ENCODE measurements at places on chromosomes 6 and 20.

DNA sequence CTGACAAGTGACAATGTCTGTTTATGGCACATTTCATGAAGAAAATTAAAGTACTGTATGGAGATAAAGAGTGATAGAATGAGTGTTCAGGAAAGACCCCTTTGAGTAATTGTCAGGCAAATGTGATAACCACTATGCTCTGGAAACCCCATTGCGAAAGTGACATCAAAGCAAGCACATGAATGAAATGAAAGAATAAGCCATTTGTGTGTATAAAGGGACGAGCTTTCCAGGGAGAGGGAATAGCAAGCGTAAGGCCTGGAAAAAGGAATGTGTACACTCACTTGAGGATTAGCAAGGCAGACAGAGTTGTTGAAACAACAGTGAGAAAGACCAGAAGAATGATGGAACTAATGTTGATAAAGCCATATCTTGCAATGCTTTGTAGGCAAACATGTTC, 490.0 kb downstream of the GRIK2 start:
- no peak for DNase-seq

GRCh38 chr6:88492824-88493223, 326.7 kb upstream of the CNR1 start:
- peak; percentile 26 for DNase-seq

- no peak for DNase-seq
Measured at GRCh38 chr20:50642288-50642803, 49.0 kb downstream of the RIPOR3 start.

DNA sequence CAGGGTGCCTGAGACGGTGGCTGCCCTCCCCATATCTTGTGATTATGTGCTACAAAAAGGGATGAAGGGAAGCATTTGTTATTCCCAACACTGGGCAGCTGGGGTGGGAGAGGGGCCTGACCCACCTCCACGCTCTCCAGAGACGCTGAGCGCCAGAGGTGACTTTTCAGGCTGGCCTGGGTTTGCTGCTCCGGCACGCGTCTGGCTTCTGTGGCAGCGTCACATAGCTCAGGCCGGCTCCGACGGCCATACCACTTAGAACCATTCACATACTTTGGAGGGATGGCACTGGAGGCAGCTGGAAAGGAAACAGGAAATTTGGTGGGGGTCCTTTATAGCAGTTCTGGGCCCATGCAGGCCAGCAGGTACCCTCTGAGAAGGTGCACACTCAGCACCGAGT, 72.6 kb downstream of the NINL start:
- DNase-seq, result no peak

DNA sequence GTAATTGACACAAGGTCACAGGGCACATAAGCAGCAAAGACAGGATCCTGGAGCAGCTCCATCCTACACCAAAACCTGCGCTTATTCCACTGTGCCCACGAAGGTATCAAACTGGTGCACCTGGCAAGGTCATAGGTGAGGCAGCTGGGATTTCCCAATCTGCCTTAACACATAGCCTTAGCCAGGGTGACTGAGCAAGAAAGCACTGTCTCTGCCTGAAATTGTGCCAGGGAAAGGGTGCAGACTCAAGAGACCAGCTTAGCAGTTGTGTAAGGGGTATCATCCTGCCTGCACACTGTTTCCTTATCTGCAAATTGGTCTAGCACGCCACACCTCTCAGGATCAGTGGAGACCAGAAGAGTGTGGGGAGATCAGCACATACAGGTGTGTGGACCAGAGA, 82.8 kb downstream of the MAFB start:
- no peak for DNase-seq

GRCh38 chr20:47960277-47960676, 175.0 kb upstream of the SULF2 start:
- DNase-seq, result no peak

DNA sequence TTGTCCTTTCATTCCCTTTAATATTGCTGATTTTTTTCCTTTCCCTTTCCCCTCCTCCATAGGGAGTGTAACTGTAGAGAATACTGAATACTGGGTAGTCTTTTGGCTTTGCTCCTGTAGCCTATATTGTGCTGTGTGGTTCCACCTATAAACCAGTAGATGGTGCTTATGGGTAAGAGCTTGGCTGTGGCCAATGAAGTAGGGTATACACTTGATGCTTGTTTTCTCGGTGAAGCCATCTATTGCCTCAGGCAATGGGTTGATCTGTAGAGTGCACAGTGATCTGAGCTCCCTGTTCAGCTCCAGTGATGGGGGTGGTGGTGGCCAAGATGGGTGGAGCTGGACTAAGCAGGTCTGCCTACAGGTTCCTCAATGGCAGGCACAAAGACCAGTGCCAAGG, 203.3 kb upstream of the IMPG1 start:
- no peak for DNase-seq

DNA sequence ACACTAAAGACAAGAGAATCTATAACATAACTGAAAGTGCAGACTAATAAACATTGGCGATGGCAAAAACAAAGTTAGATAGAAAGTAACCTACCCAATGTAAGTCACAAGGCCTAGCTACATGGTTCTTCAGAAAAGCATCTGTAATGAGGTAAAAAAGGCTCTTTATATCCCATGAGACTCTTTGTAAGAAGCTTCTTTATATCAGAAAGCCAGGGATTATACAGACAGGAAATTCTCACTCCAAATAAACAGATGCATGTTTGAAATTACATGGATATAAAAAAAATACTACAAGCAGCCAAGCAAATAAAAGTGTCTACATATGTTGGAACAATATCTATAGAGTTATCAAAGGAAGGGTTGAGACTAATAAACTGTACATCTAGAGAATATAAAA, 284.9 kb upstream of the NRSN1 start:
- DNase-seq, result no peak

DNA sequence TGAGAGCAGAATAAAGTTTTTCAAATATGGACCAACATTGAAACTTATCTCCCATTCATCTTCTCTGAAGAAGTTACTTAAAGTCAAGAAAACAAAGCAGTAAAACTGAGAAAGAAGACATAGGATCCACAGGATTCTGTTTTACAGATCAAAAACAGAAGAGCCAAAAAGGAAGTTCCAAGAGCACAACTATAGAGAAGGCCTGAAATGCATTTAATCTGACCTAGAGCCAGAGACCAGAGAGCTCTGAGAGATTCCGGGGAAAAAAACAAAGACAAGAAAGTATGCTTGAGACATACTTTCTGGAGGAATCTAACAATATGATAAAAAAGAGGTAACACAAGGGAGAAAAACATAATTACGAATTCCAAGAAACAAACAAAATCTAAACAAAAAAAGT, 26.1 kb downstream of the SRPK1 start:
- no peak for DNase-seq

GRCh38 chr6:127207591-127208120, 59.0 kb upstream of the RNF146 start:
- DNase-seq, result no peak

DNA sequence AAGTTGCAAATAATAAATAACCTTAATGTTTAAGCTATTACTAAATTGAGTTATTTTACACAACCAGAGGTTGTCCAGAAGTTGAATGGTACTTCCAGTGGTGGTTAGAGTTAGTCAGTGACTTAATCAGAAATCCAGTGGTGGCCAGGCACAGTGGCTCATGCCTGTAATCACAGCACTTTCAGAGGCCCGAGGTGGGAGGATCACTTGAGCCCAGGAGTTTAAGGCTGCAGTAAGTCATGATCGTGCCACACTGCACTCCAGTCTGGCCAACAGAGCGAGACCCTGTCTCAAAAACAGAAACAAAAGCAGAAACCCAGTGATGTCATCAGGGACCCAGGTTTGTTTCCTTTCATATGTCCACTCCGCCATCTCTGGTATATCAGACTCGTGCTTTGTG, 35.0 kb downstream of the TSPYL4 start:
- no peak for DNase-seq

DNA sequence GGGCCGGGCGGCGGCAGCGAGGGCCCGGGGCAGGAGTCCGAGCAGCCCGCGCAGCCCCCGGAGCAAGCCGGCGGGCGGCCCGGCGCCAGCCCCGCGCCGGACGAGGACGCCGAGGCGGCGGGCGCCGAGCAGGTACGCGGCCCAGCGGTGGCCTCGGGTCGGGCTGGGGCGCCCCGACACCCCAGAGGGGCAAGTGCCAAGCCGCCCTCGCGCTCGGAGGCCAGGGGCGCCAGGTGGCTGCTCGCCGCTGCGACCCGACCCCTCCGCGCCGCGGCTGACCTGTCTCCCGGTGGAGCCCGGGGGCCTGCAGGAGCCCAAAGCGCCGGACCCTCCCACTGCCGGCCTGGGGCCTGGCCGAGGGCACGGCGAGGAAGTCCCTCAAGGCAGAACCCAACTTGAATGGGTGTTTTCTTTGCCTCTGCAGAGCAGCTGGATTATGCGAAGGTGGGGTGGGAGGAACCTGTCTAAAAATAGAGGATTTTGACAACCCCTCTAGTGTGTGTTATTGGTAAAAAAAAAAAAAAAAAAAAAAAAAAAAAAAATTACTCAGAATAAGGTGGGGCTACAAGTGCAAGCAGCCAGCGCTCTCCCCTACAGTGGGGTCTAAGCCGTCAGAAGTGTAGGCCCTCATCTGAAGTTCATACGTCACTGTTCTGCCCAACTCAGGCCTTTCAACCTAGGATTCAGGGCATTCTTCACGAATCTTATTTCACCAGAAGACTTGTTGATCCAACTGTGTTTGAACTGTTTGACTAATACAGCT, 609 bp downstream of the OGFRL1 start:
- no peak for DNase-seq

- DNase-seq, result no peak
Measured at GRCh38 chr6:44054721-44055559, 72.3 kb downstream of the MRPL14 start.

DNA sequence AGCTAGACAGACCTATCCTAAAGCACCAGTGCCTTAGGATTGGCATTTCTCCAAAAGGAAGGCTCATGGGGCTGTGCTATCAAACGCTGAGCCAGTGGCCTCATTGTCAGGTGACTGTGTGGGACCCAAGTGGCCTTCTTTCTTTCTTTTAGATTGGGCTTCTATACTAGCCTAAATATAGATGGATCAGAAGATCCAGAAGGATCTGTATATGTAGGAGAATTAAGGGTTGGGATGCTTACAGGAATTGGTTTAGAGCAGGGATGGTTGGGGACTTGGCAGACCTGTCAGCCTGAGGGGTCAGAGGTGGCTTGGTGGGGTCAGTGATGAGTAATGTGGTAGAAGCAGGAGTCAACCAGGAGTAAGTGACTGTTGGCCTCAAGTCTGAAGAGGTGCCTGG, 14.8 kb downstream of the ABT1 start:
- DNase-seq, result no peak

GRCh38 chr6:108365478-108365877, 70.6 kb downstream of the AFG1L start:
- no peak for DNase-seq

DNA sequence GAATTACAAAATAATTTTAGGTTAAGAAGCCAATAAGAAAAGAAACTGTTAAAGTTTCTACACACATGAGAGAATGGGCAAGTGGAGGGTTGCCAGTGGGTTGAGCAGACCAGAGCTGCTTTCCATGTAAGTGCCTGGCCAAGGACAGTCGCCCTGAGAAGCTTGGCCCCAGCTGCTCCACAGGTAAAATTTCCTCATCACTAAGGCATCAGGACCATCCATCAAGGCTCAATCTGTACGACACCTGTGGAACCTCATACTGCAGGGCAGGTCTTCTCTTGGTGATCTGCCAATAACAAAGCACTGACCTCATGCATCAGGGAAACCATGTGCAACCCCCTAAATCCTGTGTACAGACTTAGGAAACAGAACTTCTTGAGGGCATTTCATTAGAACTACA, 115.4 kb downstream of the INSM1 start:
- no peak for DNase-seq

GRCh38 chr6:159788753-159789376, 537 bp downstream of the TCP1 start:
- DNase-seq, result no peak

- DNase-seq, result no peak
Measured at GRCh38 chr6:143476545-143476944, 25.9 kb downstream of the PEX3 start.

DNA sequence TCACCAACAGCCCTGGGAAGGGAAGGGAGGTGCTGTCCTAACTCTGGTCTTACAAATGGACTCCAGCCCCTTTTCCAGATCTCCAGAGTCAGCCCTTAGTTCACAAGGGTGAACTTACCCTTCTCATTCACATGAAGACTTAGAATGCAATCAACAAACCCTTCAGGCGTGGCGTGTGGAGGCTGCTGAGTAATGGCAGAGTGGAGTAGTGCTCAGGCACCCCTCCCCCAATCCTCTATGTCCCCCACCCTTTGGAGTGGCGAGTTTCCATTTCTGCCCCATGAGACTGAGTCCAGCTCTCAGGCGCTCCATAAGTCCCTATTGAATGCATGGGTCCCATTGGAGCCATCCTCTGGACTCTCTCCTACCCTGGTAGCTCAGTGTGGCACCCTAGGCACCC, 3.3 kb downstream of the SNAI1 start:
- DNase-seq, result no peak

DNA sequence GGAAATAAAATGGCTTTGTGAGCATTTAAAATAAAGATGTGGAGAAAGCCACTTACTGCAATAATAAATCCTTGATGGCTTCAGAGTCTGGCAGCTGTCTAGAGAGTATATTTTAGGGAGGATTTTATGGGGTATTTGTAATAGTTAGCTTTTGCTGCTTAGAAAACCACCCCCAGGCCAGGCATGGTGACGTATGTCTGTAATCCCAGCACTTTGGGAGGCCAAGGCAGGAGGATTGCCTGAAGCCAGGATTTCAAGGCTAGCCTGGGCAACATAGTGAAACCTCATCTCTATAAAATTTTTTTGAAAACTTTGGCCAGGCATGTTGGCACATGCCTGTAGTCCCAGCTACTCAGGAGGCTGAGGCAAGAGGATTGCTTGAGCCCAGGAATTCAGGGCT, 63.8 kb downstream of the ISM1 start:
- no peak for DNase-seq

DNA sequence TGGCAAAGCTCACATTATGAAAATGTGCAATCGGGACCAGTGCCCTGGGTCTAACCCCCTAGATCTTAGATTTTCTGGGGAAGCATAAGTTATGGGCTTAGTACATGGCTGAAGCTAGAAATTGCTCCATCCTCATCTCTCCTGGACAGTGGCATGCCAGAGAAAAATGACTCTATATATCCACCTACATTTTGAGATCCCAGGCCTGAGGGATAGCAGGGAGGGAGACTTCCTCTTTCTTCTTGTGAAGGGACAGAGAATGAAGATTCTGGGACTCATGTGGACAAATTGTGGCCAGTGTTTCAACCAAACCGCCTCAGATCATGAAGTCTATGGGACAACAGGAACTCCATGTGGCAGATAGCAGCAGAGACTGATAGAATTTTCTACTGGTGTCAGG, 35.4 kb downstream of the GSTA2 start:
- DNase-seq, result no peak

DNA sequence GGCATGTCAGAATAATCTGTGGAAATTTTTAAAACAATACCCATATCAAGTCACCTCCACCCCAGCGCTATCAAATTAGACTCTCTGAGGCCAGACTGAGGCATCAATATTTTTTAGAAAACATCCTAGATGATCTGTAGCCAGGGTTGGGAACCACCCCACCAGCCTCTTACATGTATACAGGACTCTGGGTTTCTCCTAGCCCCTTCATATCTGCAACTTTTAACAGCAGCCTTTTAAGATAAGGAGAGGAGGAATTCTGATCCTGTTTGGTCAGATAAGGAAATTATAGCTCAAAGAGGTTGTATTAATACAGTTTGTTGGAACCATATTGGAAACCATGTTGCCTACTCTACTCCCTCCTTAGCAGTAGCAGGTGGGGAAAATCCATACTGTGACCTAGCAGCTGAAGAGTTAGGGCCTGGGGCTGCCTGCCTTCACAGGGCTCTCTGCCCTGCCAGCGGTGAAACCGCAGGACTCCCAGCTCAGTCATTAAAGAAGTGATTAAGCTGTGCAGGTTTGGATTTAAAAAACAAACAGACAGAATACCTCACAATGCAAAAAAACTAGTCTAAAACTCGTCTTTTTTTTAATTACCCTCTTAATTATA, 30.0 kb downstream of the BRPF3 start:
- no peak for DNase-seq

All from SHP77 (cell line).